ENCODE measurements at places on chromosomes 5 and 9. TPM values are rescaled to one million over a fixed set of nuclear protein-coding genes. Genes with fewer than 3 reads are reported as not detected.

Gene GADD45G
- total RNA-seq: not detected

Gene PPIC
- 47.2 TPM for total RNA-seq

Gene CEP78
- total RNA-seq: 11.9 TPM

Gene GRXCR2
- total RNA-seq: not detected

Gene NEUROG1
- not detected for total RNA-seq

Gene HNRNPK
- 611 TPM for total RNA-seq

Gene PRR7
- 5.3 TPM for total RNA-seq

Gene DOK3
- 0.85 TPM for total RNA-seq

Gene KCNV2
- not detected for total RNA-seq

Gene SPATA9
- total RNA-seq: not detected

Gene ADAMTS16
- total RNA-seq: not detected

Gene NNT
- 34.9 TPM for total RNA-seq

Gene EFNA5
- total RNA-seq: 7.7 TPM

Gene LCN10
- total RNA-seq: not detected

Gene HTR4
- total RNA-seq: not detected

Gene SV2C
- total RNA-seq: not detected

Gene TENT4A
- 6.3 TPM for total RNA-seq

Gene LCN15
- not detected for total RNA-seq

Gene CENPH
- 9.6 TPM for total RNA-seq

Gene WASHC1
- 6.0 TPM for total RNA-seq

Gene HNRNPH1
- total RNA-seq: 268 TPM

Gene HSPB3
- total RNA-seq: not detected

Gene KIF20A
- total RNA-seq: 0.64 TPM

Gene GABRG2
- total RNA-seq: under 0.01 TPM

Gene WDR38
- not detected for total RNA-seq

Gene LEAP2
- total RNA-seq: 0.21 TPM

Gene PPP3R2
- not detected for total RNA-seq
